ENCODE measurements at places on chromosomes 4 and X.

DNA sequence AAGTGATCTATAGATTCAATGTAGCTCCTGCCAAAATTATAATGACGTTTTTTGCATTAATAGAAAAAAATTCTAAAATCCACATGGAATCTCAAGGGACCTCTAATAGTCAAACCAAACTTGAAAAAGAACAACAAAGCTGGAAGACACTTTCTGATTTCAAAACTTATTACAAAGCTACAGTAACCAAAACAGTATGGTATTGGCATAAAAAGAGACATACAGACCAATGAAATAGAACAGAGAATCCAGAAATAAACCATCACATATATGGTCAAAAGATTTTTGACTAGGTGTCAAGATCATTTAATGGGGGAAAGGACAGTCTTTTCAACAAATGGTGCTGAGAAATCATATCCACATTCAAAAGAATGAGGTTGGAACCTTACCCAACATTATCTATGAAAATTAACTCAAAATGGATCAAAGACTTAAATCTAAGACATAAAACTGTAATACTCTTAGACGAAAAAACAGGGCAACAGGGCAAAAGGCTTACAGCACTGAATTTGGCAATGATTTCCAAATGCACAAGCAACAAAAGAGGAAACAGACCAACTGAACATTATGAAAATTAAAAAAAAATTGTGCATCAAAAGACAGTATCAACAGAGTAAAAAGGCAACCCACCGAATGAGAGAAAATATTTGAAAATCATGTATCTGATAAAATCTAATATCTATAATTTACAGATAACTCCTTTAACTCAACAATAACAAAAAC, 3.9 kb downstream of the FBXO8 start:
- no peak for DNase-seq

DNA sequence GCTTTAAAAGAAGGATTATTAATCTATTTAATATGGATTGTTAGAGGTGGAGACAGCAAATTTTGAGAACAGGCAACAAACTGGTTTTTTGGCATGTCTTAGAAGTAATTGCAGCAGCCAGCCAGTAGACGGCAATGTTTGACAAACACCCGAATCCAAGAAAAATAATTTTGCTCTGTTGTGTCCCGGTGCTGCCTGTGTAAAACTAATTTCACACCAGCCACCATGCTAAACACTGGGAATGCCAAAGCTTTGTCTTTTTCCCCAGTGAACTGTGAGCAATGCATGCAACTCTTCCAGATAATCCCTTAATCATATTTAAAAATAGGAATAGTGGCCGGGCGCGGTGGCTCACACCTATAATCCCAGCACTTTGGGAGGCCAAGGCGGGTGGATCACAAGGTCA, 25.9 kb downstream of the SMIM31 start:
- no peak for DNase-seq

- peak; percentile 69 for DNase-seq
Measured at GRCh38 chrX:106611679-106612392, at the start of gene RADX. TSS of gene RADX (plus strand) at chrX:106611978. CDS start at chrX:106612081, 103 bp downstream.

GRCh38 chrX:21990832-21991231, 41.3 kb upstream of the PHEX start:
- DNase-seq = no peak

GRCh38 chr4:173005912-173006633, 162.5 kb upstream of the GALNT7 start:
- DNase-seq = no peak

DNA sequence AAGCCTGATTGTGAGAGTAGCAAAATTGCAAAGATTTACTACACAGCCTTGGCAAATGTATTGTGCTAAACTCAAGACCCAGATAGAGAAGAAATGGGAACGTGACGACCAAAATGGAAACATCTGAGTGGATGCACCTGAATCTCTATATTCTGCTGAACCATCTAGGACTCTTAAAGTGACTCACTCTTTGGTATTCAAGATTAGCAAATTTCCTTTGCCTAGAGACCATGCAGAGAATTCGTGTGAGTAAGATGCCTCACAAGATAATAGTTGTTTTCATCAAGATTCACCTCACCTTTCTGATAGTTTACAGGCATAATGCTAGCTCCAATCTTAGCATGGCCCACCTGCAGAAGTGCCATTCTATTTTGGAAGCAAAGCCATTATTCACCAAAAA, 14.4 kb upstream of the ATOH1 start:
- no peak for DNase-seq

DNA sequence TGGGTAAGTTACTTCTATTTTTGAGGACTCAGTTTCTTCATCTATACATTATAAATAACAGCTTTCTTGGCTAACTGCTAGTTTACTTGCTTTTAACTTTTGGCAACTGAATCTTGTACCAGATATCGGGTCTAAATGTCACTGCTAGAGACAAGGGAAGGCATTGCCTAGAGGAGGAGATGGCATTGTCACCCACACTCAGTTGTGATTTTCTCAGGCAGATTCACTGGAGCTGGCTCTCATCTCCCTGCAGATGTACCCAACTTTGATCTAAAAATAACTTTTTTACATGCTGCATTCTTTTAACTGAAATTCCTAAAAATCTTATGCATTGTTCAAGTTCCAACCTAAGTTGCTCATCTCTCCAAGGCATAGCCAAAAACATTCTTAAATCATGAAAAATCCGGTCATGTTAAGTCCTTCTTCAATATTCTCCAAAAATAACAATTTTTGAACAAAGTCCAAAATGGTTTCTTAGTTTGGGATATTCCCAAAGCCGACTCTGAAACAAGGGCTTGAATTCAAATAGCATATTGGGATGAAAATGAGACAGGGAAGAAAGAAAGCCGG, 469.0 kb upstream of the BOD1L1 start:
- DNase-seq = no peak

DNA sequence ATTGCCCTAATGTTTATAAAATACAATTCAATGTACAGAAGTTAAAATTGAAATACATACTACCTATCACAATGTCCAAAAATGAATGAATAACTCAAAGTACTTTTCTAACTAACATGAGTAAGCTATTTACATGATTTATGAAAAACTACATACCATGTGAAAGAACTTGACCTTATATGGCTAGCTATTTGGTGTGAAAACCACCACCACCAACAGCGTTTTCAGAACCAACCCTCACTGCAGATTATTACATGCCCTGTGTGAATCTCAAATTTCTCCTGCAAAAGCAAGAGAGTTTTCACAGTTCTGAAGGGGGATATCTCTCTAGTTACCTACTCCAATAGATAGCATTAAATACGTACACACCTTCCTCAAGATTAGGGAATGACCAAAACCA, 198.5 kb downstream of the SPATA18 start:
- DNase-seq = no peak

Data from renal cortex interstitium (tissue), 15 donors.